ENCODE measurements at places on chromosomes 1 and 21.
A peak's percentile ranks its signal among the peaks of the same experiment; 100 is the strongest.

- no peak for DNase-seq
Observed at GRCh38 chr21:44438531-44439210, 16.6 kb upstream of the LRRC3 start.

DNA sequence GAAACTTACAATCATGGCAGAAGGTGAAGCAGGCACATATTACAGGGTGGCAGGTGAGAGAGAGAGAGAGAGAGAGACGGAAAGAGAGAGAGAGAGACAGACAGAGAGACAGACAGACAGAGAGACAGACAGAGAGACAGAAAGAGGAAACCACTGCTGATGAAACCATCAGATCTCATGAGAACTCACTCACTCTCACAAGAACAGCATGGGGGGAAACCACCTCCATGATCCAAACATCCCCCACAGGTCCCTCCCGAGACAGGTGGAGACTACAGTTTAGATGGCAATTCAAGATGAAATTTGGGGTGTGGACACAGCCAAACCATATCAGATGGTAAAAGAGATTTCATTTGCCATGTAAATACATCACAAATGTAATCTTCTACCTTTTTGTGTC is 708.1 kb downstream of the MRPL39 start:
- DNase-seq = no peak

DNA sequence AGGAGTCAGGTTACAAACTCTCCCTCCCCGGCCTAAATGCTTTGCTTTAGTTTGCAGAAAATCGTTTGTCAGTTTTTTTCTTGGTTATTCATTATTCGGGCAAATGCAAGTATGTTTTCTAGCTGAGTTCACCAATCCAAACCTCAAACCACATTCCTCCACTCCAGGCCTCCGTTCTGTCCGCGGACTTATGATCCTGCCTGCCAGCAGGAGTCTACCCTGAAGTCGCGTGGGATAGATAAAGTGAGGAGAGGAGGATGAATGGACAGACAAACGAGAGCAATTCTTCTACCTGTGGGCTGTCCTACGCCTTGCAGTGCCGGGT is 1.3 kb downstream of the ADAMTS1 start:
- DNase-seq = no peak

GRCh38 chr1:51969038-51969705 is 21.3 kb downstream of the RAB3B start:
- DNase-seq = no peak

DNA sequence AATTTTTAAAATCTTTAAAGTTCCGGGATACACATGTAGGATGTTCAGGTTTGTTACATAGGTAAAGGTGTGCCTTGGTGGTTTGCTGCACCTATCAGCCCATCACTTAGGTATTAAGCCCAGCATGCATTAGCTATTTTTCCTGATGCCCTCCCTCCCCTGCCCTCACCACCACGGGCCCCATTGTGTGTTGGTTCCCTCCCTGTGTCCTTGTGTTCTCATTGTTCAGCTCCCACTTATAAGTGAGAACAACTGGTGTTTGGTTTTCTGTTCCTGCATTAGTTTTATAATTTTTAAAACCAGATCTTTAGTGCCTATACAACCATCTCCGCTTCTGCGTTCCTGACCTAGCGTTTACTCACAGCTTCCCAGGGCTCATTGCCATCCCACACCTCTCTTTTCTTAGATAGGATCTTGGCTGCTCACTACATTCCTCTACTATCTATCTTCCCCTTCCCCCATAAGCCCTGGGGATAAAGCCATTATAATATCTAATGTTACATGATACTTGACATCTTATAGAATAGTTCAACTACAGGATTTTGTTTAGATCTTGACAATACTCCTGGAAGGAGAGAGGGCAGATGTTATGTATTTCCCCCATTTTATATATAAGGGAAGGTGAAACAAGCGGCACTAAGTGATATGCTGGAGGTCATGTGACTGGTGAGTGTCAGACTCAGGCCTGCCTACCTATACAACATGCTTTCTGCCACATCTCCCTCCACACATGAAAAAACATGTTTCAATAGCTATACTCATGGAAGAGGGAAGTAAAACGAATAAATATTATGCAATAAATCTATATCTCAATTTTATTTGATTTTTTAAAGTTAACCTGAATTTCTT is 52.3 kb upstream of the DNAJC6 start:
- DNase-seq = no peak

GRCh38 chr1:225657462-225657989 is 4.6 kb upstream of the ENAH start:
- DNase-seq = no peak

DNA sequence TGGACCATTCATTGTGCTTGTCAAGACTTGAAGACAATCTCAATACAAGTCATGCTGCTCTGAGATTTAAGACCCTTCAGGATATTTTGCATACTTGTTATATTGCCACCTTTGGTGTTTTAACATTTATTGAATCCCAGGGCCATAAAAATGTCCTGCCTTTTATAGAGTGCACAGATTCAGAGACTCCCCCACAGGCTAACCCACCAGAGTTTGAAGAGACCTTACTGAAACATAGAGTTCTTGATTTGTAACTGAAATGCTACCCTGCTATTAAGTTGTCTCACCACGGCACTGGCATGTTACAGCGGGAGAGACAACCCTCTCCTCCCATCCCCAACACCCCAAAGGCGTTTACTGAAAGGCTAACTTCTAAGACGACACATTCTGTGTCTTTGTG is 313.9 kb upstream of the USP24 start:
- DNase-seq = no peak

DNA sequence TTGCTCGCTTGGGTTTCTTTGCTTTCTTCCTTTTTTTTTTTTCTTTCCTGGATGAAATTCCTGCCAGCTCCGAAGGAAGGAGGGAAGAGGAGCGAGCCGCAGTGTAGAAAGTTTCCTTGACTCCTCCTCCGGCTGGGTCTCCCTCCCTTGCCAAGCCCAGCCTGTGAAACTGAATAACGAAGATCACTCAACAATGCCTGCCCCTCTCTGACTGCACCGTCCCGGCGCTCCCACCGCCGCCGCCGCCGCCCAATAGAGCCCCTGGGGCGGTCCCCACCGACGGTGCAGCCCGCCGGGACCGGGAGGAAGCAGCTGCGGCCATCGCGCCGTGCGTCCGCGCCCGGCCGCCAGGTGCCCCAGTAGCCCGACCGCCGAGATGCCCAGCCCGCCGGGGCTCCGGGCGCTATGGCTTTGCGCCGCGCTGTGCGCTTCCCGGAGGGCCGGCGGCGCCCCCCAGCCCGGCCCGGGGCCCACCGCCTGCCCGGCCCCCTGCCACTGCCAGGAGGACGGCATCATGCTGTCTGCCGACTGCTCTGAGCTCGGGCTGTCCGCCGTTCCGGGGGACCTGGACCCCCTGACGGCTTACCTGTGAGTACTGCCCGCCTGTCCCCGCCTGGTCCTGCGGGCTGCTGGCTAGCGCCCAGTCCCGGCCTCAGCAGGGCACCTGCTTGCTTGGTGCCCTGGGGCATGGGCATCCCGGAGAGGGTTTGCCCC is at the start of gene LGR6:
Gene LGR6 (plus strand): TSS at position 186 of the 714 bp plus-strand sequence. CDS start 191 bp downstream, at position 377.
- no peak for DNase-seq

GRCh38 chr1:236251587-236251986 is 30.2 kb downstream of the ERO1B start:
- DNase-seq = no peak

DNA sequence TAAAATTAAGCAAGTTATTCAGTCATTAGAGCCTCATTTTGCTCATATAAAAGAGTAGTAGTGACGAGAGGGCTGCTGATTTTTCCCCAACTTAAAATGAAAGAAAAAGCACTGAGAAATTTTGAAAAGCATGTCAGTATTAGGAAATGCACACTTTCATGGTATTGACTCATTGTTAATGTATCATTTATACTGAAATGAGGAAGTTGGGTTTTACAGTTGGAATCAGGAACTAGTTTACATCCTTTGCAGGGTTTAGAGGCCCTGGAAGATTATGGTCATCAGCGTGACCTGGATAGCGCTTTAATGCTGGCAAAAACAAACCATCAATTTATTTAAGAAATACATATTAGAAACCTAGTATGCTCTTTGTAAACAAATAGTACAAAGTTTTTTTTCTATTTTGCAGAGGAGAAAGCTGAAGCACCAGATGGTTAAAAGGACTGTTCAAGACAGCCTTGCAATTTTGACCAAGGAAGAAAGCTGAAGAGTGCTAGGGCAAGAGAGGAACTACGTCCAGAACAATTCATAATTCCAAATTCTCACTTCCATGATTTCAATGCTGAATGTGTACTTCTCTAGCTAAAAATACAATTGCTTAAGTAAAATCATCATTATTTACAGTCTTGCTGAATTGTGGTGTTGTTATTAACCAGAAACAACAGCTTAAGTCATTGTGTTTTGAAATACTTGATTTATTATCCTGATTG is 94.8 kb upstream of the SGIP1 start:
- no peak for DNase-seq

DNA sequence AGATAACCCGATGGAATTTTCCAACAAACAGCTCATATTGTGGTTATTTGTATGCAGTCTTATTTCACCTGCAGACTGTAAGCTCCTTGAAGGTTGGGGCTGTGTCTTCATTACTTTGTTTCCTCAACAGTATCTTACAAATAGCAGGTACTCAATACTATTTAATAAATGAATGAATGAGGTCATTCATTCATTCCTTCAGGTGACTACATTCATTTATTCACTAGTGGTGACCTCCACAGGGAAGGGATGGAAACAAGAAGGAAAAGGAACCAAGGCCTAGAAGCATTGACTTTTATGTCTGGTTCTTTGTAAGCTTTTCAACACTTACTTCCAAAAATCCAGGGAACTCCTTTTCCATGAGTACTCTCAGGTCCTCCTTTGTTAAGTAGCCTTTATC is 7.9 kb downstream of the S100A10 start:
- no peak for DNase-seq

GRCh38 chr21:44911384-44912157 is 9.1 kb downstream of the ITGB2 start:
- peak; percentile 50 for DNase-seq

DNA sequence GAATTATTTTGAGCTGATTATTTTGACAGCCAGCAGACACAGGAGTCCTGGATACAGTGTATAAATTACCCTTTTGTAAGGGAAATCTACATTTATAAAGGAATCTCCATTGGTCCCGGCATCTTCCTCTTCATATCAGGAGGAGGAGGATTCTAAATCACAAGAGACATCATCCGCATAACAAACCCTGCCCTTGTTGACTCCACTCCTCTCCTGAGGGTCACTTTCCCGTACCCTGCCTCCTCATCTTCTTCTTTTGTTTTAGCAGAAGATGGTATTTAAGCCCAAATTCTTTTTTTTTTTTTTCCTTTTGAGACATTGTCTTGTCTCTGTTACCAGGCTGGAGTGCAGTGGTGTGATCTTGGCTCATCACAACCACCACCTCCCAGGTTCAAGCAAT is 14.6 kb upstream of the PKNOX1 start:
- DNase-seq = no peak

DNA sequence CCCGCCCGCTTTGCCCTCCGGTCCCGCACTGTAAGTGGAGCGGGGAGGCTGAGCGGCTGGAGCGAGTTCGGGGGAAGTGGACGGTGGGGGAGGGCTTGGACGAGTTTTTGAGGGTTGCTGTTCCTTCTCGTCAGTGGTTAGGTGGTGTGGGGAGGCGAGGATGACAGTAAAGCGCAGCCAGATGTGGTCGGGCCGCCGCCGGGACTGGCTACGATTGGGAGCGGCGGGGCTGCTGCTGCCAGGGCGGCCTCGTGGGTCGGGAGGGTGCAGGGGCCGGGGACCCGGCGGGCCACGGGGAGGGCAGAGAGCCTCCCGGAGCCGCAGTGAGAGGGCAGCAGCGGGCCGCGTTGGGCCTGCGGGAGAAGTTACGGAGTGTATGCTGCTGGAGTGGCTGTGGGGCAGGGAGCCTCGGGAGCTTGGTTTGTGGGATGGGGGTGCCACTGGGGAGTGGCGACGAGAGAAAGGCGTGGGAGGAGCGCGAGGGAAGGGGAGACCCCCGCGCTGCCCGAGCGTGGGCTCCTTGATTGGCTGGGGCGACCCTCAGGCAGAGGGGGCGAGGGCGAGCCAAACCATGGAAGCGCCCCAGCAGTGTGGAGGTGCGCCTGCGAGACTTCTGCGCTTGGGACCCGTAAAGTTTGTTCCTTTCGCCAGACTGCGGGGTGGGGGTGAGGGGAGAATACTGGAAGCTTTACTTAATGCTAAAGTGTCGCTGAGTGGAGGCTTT is 2.1 kb downstream of the ADGRL2 start:
- DNase-seq = no peak

DNA sequence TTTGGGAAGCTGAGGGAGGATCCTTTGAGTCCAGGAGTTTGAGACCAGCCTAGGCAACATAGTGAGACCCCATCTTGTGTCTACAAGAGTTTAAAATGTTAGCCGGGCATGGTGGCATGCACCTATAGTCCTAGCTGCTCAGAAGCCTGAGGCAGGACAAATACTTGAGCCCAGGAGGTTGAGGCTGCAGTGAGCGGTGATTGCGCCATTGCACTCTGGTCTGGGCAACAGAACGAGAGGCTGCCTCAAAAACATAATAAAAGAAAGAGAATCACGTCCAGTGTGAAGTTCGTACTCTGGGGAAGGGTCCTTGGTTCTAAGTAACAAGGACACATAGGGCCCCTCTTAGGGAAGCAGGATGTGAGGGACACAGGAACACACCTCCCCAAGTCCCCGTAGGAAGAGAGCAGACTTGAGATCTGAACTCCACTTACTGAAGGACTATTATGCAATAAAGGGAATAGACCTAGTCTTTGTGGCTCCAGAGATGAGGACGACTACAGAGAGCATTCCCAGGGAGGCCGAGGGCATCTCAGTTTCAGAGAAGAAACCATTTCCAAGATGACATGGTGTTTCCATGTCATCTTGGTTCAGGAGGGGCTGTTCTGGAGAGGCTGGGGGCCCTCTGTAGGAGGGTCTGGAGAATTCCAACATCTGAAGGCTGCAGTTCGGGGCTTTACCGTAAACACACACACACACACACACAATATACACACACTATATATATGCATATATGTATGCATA is 10.8 kb upstream of the ENO1 start:
- no peak for DNase-seq

All from stimulated activated CD8-positive, alpha-beta memory T cell treated with anti-CD3 and anti-CD28 coated beads, Interleukin-15, amount 100 ng/mL, for 48 hours (primary cell).